Nucleus accumbens (tissue), 56 donors: ENCODE measurements at places on chromosomes 16 and 17.

DNA sequence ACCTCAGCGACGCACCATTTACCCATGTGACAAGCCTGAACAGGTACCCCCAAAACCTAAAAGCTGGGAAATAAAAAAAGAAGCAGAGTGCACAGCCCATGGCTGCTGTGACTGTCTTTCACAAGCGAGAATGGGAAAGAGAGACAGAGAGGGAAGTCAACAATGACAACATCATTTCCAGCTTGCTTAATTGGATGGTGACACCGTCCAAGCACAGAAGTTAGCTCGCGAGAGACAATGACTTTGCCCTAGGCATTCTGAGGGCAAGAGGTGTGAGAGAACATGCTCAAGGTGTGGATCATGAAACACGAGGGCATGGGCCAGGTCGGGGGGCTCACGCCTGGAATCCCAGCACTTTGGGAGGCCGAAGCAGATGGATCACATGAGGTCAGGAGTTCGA, 19.3 kb upstream of the NSMCE1 start:
- DNase-seq: no peak

DNA sequence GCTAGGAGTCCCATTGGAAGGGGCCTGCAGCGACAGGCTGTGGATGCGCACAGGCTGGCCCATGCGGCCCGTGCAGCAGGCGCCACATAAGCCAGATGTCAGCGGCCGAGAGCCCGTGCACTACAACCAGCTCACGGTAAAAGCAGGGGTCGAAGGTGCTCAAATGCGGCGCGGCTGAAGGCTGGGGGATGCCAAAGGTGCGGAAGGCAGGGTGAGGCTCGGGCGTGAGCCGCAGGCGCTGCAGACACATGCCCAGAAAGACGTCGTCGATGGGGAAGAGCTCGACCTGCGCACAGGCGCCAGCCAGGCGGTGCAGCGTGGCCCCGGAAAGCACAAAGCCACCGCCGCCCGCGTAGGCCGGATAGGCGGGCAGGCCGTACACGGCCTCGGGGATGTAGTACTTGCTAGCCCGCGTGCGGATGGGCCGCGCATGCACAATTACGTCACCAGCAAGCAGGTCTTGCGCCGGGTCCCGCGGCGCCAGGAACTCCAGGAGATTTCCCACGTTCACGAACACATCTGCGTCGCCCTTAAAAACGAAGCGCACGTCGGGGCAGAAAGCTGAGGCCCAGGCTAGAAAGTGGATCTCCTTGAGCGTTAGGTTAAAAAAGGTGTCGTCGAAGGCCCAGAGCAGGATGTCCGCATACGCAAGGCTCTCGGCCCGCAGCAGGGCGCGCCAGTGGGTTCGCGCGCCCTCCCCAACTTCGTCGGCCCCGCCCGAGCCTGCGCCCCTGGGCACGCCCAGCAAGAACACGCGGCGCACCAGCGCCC, 1.3 kb downstream of the B3GNT9 start:
- DNase-seq: no peak

DNA sequence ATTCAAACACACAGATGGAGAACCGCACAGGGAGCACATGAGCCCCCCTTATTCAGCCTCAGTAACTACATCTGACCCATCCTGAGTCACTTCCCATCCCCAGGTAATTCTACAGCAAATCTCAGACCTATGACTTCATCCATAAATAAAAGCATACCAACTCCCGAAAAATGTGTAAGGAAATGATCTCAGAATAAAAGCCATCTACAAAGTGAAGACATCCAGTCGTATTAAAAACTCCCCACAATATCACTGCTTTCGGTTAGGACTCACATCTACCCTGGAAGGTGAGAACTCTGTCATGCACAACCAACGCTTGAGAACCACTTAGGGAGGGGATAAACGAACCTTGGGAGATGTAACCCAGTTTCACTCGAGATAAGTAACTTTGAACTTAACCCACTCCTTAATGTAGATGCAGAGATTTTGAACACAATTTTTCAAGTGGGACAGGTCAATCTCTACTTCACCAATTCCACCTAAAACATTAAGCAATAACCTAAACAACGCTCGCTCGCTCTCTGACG, 1.3 kb downstream of the USP36 start:
- no peak for DNase-seq

GRCh38 chr17:67183531-67183930, 61.5 kb downstream of the HELZ start:
- DNase-seq: no peak

GRCh38 chr17:67136191-67137025, 92.1 kb downstream of the CACNG1 start:
- no peak for DNase-seq

DNA sequence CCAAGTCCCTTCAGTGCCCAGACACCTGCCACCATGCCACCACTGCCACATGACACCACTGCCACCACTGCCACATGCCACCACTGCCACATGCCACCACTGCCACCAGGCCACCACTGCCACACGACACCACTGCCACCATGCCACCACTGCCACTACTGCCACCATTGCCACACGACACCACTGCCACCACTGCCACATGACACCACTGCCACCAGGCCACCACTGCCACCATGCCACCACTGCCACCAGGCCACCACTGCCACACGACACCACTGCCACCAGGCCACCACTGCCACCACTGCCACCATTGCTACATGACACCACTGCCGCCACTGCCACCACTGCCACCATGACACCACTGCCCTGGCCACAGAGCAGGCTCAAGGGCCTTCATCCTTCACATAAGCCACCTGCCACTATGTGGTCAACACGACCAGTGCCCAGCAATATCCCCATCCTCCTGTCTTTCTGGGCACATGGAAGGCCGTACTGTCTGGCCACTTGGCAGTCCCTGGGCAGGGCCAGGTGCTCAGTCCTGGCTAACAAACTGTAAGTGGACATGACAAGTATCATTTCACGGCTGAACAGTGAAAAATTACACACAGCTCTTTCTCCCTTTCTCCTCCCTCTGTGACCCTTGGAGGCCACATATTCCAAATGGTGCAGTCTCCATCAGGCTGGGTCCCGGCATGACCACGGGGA, 33.1 kb downstream of the ABR start:
- no peak for DNase-seq

- DNase-seq: peak; percentile 80
Measured at GRCh38 chr17:63425483-63425882, 20.6 kb downstream of the CYB561 start.

GRCh38 chr16:49583911-49584310, 210.3 kb downstream of the C16orf78 start:
- DNase-seq: no peak

DNA sequence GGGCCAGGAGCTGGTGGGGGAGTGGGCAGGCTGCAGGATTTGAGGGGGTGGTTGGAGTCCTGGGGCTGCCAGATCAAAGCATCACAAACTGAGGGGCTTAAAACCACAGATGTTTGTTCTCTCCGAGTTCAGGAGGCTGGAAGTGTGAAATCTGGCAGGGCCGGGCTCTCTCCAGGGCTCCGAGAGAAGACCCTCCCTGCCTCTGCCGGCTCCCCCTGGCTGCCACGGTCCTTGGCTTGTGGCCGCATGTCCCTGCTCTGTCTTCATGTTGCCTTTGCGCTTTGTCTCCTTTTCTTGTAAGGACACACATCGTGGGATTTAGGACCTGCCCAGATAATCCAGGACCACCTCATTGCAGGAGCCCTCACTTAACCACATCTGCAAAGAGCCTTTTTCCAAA, 139.8 kb upstream of the GSE1 start:
- no peak for DNase-seq

DNA sequence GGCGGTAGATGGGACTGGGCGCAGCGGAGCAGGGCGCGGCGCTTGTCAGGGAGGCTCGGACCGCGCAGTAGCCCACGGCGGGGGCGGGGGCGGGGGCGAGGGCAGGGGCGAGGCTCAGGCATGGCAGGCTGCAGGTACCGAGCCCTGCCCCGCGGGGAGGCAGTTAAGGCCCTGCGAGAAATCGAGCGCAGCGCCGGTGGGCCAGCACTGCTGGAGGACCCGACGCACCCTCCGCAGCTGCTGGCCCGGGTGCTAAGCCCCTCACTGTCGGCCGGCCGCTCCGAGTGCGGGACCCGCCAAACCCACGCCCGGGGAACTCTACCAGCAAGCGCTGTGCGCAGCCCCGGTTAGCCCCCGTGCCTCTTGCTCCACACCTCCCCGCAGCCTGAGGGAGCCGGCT, 90.2 kb upstream of the RPL38 start:
- DNase-seq: no peak

- DNase-seq: no peak
Measured at GRCh38 chr16:48146710-48147109, 9.1 kb downstream of the ABCC12 start.

DNA sequence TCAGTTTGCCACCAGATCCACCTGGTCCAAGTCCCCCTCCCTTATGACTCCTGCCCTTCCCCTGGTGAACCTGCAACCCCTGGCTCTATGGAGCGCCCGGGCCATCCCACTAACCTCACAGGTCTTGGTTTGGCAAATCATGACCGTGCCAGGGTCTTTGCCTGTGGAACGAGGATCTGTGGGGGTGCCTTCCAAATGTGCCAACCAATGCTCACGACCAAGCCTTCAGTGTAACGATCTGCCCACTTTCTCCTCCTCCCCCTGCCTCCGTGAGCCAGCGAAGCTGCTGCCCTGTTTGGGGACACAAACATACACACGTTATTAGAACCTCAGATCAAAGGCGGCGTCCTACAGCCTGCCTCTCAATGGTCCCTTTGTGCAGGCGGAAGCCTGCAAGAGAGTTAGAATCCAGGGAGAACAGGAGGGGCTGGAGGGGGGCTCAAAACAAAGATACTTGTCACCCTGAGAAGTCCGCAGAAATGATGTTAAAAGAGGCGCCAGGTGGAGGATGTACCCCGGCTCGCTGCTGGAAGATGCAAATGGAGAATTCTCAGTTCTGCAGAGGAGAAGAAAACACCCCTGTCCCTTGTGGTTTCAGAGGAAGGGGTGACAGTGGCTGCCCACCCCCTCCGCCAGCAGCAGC, 9.0 kb upstream of the NKD1 start:
- no peak for DNase-seq

GRCh38 chr16:50088302-50088701, 22.5 kb downstream of the HEATR3 start:
- no peak for DNase-seq

DNA sequence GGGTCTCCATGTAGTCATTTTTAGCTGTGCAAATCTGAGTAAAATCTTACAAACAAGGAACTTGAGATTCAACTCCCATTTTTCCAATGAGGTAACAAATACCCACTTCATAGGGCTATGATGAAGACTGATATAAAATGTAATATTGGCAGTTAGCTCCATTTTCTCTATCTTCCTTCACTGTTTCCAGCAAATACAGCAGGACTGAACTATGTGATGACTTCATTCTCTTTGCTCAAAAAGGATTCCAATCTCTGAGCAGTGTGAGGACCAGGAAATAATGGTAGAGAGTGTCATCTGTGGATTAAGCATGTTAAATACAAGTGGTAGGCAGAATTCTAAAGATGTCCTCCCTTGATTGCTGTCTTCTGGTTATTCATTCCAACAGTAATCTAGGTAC, 18.3 kb downstream of the RND2 start:
- DNase-seq: no peak

- no peak for DNase-seq
Measured at GRCh38 chr16:24759006-24759405, 29.6 kb downstream of the TNRC6A start.

GRCh38 chr16:66427871-66428681, 981 bp downstream of the BEAN1 start:
- no peak for DNase-seq

GRCh38 chr16:1751946-1752345, 19.4 kb downstream of the NME3 start:
- no peak for DNase-seq

DNA sequence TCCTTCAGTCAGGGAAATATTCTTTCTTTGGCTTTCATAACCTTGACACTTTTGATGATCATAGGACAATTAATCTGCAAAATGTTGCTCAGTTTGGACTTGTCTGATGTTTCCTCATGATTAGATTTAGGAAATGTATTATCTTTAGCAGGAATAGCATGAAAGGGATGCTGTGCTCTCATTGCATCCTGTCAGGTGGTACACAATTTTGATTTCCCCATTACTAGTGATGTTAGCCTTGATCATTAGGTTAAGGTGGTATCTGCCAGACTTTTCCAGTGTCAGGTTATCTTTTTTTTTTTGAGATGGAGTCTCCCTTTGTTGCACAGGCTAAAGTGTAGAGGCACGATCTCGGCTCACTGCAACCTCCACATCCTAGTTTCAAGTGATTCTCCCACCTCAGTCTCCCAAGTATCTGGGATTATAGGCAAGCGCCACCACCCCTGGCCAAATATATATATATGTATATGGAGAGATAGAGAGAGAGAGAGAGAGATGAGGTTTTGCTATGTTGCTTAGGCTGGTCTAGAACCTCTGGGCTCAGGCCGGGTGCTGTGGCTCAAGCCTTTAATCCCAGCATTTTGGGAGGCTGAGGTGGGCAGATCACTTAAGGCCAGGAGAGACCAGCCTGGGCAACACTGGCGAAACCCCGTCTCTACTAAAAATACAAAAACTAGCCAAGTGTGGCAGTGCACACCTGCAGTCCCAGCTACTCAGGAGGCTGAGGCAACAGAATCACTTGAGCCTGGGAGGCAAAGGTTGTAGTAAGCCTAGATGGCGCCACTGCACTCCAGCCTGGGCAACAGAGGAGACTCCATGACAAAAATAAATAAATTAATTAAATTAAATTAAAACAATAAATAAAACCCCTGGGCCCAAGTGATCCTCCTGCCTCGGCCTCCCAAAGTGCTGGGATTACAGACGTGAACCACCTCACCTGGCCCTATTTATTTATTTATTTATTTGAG, 15.8 kb upstream of the CAVIN1 start:
- no peak for DNase-seq

DNA sequence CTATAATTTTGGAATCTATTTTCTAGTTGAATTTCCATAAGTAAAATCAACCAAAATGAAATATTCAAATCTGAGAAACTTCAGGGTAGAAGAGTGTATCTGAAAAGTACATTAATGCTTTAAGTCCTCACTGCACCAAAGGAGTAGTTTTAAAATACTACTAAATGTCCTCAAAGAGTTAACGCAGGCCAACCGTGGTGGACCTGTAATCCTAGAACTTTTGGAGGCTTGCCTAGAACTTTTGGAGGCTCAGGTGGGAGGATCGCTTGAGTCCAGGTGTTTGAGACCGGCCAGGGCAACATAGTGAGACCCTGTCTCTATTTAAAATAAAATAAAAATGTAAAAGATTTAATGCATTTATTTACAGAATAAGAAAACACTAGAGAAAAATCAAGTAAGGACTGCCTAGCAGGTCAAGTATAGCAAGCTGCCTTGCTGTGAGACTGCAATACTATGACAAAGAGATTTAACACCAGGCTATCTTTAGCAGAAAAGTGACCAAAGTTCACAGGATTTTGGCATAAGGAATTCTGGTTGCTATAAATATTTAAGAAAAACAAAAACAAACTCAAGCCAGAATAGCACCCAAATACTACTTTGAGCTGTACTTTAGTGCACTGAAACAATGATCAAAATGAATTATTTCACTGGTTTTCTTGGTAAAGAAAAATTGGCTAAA, 41.0 kb downstream of the CHCT1 start:
- DNase-seq: no peak
